ENCODE measurements at places on chromosomes 6 and 20.

GRCh38 chr6:35202066-35202546 lies 11.7 kb upstream of the SCUBE3 start:
- peaks cover 17% of the 10 kb centered on the region for H3K27me3 ChIP-seq
- H3K4me3 ChIP-seq, result no peak overlapping the region
- no peaks in the 10 kb centered on the region for H3K36me3 ChIP-seq
- no peaks in the 10 kb centered on the region for H3K4me1 ChIP-seq

DNA sequence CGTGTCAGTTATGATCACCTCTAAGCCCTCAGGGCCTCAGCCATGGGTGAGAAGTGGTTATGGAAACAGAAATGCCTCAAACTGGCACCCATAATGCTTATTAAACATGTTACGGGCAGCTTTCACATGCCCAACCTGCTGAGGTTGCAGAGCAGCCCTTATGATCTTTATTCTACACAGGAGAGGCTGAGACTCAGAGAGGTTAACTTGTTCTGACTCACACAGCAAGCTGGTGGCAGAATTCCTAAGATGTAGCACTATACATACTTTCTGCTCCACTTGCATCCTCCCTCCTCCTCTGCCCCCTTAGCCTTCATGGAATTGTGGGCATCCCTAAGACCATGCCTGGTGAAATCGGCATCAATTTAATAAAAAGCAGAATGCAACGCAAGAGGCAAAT lies 34.7 kb upstream of the IGF2R start:
- no peak for DNase-seq
- no peaks in the 10 kb centered on the region for H3K27me3 ChIP-seq
- peaks cover 20% of the 10 kb centered on the region for H3K4me1 ChIP-seq
- no peak overlapping the region for H3K4me3 ChIP-seq

DNA sequence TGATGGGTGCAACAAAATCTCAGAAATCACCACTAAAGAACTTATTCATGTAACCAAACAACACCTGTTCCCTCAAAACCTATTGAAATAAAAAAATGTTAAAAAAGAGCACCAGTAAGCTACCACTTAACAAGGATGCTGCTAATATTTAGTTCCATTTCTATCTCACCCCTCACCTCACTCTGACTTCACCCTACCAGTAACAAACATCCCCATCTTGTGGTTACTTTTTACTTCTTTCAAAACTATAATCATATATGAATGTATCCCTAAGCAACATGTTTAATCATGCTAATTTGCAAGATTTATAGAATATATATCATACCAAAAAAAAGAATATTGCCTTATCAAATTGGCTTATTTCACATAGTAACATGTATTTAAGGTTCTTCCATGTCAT lies 27.4 kb upstream of the SLC24A3 start:
- no peaks in the 10 kb centered on the region for H3K4me1 ChIP-seq
- peaks cover 6% of the 10 kb centered on the region for H3K27me3 ChIP-seq
- peaks cover 5% of the 10 kb centered on the region for H3K36me3 ChIP-seq
- no peak overlapping the region for H3K4me3 ChIP-seq
- H3K27ac ChIP-seq, result no peak overlapping the region
- no peak for DNase-seq

DNA sequence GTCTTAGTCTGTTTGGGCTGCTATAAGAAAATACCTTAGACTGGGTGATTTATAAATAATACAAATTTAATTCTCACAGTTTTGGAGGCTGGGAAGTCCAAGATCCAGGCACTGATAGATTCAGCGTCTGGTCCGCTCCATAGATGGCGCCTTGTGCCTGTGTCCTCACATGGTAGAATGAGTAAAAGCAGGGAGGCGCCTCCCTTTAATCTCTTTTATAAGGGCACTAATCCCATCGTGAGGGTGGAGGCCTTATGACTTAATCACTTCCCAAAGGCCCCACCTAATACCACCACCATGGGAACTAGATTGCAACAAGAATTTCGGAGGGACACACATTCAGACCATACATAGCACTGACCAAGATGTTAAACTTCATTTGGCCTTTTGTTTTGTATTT lies 91.2 kb upstream of the TMEM181 start:
- DNase-seq, result no peak
- H3K4me1 ChIP-seq, result no peaks in the 10 kb centered on the region
- no peak overlapping the region for H3K4me3 ChIP-seq
- no peaks in the 10 kb centered on the region for H3K27me3 ChIP-seq
- no peaks in the 10 kb centered on the region for H3K36me3 ChIP-seq

DNA sequence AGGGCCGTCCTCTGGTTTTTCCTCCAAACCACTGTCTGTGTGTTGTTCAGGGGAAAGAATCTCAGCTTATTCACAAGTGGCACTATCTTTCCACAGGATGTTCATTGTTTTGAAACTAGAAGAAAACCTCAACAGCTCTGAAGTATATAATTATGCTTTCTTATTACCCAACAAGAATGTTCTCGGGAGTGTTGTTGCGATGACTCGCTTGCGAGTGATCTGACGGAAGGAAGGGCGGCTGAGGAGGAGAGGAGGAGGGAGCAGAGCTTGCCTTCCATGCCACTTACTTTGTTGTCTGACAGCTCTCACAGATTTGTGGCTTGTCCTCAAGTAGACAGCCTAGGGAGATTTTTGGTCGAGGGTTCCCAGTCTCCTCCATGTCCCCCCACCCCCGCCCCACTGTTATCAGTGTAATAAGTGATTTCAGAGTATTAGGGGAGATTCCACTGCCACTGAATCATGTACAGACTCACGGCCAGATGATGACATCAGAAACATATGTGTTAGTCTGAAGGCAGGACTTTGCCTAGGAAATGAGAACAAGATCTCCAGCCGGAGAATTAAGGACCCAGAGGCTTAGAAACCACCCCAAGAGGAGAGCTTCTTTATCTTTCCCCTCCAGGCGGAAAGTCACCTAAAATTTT lies 80.7 kb upstream of the CCN6 start:
- DNase-seq, result peak; percentile 87
- H3K4me1 ChIP-seq, result peaks cover 28% of the 10 kb centered on the region
- H3K27ac ChIP-seq, result peak overlapping the region; percentile 97
- peak overlapping the region; percentile 56 for H3K4me3 ChIP-seq
- H3K27me3 ChIP-seq, result no peaks in the 10 kb centered on the region
- peaks cover 4% of the 10 kb centered on the region for H3K36me3 ChIP-seq

All from naive thymus-derived CD8-positive, alpha-beta T cell (primary cell).